ENCODE measurements at places on chromosomes 16 and 17. TPM values are rescaled to one million over a fixed set of nuclear protein-coding genes. Genes with fewer than 3 reads are reported as not detected.
A peak's percentile ranks its signal among the peaks of the same experiment; 100 is the strongest.

DNA sequence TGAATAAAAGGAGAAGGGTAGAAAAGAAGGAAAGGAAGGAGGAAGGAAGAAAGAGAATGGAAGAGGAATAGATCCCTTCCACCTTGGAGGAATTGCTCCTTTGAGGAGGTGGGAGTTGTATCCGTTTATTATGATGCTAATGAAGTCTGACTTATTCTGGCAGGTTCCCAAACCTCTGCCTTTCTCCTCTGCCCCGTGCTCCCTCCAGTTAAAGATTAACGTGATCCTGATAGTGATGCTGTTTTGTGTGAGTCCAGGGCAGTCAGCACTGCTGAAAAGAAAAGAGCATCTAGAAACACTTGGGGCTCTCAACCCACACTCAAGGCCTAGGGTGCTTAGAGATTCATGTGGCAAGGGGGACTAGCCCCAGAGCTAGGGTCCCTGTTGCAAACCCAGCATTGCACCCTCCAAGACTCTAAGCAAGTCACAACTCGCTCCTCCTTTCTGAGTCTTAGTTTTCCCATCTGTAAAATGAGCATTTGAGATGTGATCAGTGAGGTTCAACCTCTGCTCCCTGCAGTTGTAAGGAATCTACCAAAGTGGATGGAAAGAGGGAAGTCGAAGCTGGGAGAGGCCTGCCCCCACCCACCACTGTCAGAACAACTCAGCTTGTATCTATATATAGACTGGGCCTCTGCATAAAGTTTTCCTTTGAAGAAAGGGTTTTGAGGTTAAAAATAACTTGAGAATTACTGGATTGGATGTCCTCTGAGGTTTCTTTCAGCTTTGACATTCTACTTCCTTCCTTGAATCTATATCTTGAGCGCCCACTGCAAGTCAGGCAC, 46.9 kb upstream of the TMEM132E start:
- no peak for DNase-seq

GRCh38 chr17:31512796-31513195, 121.3 kb downstream of the RAB11FIP4 start:
- DNase-seq, result no peak

DNA sequence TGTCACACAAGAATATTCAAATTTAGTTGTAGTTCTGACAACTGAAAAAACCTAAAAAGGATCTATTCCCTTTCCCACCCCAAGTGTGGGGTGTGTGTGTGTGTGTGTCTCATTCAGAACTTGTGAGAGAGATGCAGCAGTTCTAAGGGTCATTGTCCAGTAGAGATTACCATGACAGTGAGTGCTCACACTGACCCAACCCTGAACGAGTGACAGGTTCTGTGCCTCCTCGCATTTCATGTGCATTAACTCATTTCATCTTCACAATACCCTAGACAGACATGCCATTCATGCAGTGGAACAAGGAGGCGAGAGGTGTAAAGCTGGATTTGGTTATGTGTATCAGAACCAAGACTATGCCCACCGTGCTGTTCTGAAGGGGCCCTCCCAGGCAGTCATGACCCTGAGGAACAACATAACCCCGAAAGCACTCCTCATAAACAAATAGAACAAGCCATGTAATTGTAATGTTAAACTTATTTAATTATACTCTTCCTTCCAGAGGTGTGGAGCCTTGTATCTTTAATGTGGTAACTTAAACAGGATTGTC, 102.1 kb downstream of the CLEC16A start:
- no peak for DNase-seq

DNA sequence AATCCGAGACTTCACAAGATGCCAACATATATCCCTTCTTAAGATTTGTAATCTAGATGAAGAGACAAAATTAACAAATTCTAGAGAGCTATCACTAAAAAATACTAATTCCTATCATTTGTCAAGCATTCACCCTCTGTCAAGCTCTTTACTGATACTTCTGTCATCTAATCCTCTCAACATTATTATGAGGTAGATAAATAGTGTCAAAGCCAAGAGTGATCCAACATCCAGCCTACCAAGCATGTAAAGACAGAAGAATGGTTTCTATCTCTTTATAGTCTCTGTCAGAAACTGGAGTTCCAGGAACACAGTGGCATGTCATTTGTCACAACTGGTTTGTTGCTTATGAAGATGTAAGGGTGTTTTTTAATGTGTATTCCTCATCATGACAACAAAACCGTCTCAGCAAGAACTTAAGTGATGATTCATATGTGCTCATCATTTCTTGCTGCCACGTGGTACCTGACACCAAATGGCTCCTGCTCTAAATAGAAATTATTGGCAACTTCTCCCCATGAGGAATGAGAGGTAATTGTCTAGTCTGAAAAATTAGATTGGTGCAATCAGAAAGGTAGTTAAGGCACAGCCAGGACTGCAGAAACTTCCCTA, 196.8 kb downstream of the TOX3 start:
- no peak for DNase-seq

DNA sequence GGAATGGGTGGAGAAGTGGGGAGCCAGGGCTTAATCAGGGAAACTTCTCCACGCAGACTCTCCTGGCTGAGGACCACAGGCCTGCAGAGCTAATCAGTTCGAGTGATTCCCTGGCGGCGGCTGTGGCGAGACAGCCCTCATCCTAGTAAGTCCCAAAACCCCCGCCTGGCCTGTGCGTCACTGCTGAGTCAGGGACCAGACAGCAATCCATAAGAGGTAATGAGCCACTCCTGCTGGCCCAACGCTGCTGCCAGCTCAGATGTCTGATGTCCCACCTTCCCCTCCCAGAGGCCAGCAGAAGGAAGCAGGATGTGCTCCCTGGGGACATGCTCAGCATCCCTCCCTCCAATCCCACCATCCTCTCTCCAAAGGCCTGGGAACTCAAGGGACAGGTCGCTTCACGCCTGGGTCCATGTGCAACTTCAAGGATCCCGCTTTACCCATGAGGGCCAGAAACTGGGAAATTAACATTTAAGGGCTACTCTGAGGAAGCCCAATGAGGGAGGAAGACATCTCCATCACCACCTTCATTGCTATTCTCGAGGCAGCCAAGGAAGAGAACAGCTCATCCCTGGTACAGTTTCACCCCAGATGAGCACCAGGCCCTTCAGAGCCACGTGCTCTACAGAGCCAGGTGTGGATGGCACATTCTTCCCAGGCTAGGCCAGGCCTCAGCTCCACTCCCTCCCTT, 7.9 kb downstream of the ACLY start:
- no peak for DNase-seq

DNA sequence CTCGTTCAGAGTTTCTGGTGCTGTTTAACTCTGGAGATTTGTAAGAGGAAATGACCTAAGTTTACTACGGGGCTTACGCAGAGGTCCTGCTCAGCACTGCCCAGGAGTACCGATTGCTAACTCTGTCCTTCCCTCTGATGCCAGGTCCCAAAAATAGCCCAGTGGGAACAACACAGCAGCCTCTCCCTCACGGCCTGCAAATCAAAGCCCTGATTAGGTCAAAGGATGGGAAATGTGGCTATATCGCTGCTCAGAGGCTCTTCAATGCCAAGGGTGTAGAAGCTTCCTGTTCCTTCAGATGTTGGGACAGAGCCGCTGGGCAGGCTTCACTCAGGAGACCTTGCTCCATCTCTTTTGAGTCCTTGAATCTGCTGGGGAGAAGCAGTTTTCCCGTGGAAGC, 174.2 kb upstream of the KCNJ16 start:
- DNase-seq, result no peak

GRCh38 chr16:30774367-30775130, 12.4 kb downstream of the RNF40 start:
- DNase-seq, result no peak

- DNase-seq, result peak; percentile 59
Observed at GRCh38 chr16:1102921-1103635, 7.0 kb upstream of the C1QTNF8 start.

GRCh38 chr16:29726845-29727377, 18.9 kb downstream of the C16orf54 start:
- DNase-seq, result no peak

GRCh38 chr16:68356919-68357286, 46.1 kb downstream of the PRMT7 start:
- no peak for DNase-seq

DNA sequence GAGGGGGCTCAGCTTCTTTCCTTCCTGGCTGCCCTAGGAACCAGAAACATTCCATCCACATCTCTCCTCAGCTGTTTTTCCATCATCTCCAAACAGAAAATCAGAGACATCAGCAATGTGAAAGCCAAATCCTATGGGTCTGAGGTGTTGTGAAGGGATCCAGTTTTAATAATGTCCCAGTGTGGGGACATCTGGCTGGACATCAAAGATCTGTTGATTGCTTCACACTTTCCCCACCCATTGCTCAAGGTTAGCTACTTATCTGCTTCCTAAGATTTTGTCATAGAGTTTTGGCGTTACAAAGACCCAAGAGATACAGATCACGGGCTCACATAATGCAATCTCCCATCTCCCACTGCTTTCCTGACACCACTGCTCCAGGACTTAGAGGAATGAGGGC, 47.8 kb upstream of the AXIN2 start:
- DNase-seq, result no peak

- no peak for DNase-seq
Observed at GRCh38 chr17:79950751-79951150, 84.9 kb downstream of the TBC1D16 start.

- DNase-seq, result no peak
Observed at GRCh38 chr16:54443352-54443751, 156.8 kb upstream of the IRX3 start.

- DNase-seq, result no peak
Observed at GRCh38 chr17:37651849-37652248, 8.6 kb upstream of the DDX52 start.

DNA sequence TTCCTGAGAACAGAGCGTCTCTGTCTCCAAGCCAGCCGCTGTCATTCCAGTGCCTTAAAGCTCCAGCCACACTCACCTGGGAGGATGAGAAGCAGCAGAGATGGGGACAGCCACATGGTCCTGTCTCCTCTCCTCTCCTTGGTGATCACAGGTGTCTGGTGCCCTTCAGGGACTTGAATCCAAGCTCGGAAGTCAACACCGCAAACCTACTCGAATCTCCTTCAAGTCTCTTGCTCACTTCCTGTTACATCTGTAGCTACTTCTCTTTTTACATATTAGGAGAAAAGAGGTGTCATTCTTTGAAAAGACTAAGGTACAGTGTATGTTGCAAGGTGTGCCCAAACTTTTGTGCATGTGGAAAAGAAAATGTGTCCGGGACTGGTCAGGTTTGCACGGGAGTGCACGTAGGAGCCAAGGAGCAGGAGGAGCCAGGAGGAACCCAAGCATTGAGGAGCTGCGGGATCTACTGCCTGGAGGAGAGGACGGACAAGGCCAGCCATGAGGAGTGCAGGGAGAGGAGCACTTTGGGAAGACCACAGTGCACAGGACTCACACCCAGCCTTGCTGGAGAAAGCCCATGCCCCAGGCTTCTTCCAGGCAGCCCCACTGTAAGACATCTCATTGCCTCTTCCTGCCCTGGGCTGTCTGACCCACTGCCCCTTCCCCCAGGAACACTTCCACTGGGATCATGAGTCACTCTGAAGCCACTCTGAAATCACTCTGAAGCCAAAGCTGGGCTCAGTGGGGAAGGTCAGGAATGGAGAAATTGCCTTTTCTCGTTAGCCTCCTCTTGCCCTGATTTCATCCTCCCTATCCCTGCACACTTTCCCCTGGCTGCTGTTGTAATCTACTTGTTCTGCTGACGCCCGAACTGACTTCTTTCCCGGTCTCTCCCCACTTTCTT, at the start of gene CD300LD:
TSS of gene CD300LD (minus strand) at position 197 of the 904 bp plus-strand sequence. CDS start at position 116, 81 bp downstream.
- no peak for DNase-seq

- no peak for DNase-seq
Observed at GRCh38 chr16:15507301-15507958, 73.0 kb downstream of the BMERB1 start.

DNA sequence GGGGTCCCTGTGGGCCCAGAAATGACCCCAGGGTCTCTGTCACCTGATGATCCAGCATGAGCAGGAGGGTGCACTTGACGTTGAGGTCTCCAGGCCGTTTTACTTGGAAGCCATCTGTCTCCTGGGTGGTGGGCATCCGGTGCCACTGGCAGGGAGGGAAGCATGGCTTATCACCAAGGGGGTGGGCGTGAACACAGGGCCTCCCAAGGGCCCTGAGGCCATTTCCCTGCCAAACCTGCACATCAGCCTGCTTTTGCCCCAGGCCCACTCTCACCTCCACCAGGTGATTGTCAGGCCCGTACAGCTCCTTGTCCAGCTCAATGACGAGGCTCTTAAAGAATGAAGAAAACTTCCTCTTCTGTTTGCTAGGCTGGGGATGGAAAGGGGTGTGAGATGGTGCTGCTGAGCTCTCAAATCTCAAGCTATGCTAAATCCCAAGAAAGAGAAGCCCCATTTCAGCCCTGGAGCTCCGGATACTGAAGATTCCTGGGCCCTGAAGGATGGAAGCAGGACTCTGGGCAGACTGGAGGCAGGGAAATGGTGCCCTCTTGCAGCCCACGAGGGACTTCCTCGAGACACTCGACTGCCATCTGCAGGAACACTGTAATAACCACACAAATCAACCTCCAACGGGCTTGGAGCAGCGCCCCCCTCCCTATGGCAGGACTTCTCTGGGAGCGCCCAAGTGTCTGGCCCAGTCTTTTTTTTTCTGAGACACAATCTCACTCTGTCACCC, 7.1 kb upstream of the FTSJ3 start:
- peak; percentile 87 for DNase-seq

DNA sequence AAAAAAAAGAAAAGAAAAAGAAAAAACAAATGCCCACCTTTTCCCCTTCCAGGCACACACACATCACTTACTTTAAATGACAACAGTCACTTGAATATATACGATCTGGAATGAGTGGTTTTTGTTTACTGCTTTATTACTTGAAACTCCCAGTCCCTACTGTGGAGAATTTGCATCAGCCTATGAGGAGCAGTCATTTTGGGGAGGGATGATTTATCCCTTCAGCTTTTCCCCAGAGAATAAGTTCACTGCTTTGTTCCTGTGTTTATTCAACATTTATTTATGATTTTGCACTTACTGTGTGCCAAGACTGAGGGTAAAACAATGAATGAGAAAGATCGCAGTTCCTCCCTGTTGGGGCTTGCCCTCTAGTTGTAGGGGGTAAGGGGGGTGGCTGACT, 4.7 kb upstream of the ZNF423 start:
- DNase-seq, result no peak

GRCh38 chr16:79991969-79992368, 391.4 kb upstream of the MAF start:
- DNase-seq, result no peak

Gene GINS2
- total RNA-seq, result 142 TPM

Gene CORO1A
- total RNA-seq, result 524 TPM

Gene ADAP2
- 2.6 TPM for total RNA-seq

Gene CFAP97D1
- total RNA-seq, result not detected

Gene PRR35
- total RNA-seq, result not detected

Gene ADAD2
- not detected for total RNA-seq
